Left lobe of liver (tissue), 2 donors: ENCODE measurements at places on chromosomes 1 and 21.

GRCh38 chr1:236685205-236685916 lies 938 bp upstream of the ACTN2 start:
- DNase-seq, result no peak

GRCh38 chr21:29104239-29104708 lies 26.2 kb upstream of the MAP3K7CL start:
- DNase-seq, result no peak

DNA sequence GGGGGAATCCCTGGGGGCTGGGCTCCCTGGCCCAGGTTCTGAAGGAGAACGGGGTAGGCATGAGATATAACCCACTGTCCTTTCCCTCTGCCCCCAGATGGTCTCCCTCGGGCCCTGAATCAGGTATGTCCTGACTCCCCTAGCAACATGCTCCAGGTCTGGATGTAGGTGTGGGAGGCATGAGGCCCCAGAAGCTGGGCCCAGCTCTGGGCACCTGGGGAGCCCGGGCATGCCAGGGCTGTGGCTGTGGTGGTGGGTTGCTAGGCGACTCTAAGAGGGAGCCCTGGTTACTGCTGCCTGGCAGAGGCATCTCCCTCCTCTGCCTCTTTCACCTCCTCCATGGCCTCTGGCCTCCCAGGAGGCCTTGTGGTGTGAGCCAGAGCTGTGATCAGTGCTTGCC lies 16.2 kb downstream of the FOXO6 start:
- DNase-seq, result no peak

GRCh38 chr1:15469361-15469760 lies 6.5 kb upstream of the CELA2B start:
- no peak for DNase-seq

DNA sequence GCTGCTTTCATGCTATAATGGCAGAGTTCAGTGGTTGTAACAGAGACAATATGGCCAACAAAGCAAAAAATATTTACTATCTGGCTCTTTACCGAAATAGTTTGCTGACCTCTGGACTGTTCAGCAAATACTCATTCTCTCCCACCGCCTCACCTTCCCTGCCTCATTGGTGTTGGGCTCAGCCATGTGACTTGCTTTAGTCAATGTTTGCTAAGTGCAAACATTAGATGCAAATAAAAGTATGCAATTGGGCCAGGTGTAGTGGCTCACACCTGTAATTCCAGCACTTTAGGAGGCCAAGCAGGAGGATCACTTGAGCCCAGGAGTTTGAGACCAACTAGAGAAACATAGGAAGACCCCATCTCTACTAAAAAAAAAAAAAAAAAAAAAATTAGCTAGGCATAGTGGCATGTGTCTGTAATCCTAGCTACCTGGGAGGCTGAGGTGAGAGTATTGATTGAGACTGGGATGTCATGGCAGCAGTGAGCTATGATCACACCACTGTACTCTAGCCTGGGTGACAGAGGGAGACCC lies 55.1 kb downstream of the RPL5 start:
- peak; percentile 84 for DNase-seq

- DNase-seq, result no peak
Observed at GRCh38 chr1:7588457-7588827, 182.7 kb upstream of the VAMP3 start.

GRCh38 chr1:84117868-84118267 lies 26.2 kb upstream of the PRKACB start:
- DNase-seq, result no peak

GRCh38 chr1:41621791-41622190 lies 137.3 kb upstream of the EDN2 start:
- DNase-seq, result no peak

GRCh38 chr1:63405021-63405420 lies 37.6 kb downstream of the ALG6 start:
- DNase-seq, result no peak

GRCh38 chr1:192709544-192709943 lies 73.6 kb downstream of the RGS13 start:
- DNase-seq, result no peak

GRCh38 chr1:41695118-41695745 lies 210.7 kb upstream of the EDN2 start:
- no peak for DNase-seq

- DNase-seq, result no peak
Observed at GRCh38 chr1:114082304-114082630, 71.4 kb downstream of the SYT6 start.

- no peak for DNase-seq
Observed at GRCh38 chr21:39681257-39681656, 63.7 kb upstream of the IGSF5 start.

DNA sequence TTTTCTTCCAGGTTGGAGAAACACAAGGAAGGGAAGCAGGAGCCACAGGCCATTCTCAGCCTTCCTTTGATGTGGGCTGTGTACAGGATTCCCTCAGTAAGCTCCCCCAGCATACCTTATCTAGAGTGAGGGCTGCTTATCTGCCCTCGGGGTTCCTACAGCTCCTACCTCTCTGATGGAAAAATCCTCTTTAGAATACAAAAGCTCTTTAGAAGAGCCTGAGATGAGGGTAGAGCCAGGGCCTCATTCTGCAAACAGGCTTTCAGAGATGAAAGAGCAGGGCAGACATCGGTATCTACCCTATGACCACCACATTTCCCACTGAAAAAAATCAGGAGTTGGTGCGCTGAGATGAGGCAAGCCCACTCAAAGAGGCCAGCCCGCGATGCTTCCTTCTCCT lies 85.1 kb downstream of the PLPP3 start:
- no peak for DNase-seq

DNA sequence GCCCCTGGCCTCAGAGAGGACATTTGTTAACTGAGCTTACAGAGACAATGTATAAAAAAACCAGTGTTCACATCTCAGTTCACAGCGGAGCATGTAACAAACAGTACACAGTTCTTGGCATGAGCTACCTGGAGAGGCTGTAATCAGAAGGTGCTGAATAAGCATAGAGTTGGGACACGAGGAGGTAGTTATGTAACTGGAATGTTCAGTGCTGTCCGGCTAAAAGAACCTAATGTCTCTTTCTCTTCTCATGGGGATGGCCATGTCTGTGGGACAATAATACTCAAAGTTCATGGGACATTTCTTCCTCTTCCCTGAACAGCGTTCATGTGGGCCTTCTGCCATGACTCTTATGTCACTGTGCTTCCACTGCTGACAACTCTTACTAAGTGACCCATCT lies 17.2 kb upstream of the STX12 start:
- peak; percentile 55 for DNase-seq

DNA sequence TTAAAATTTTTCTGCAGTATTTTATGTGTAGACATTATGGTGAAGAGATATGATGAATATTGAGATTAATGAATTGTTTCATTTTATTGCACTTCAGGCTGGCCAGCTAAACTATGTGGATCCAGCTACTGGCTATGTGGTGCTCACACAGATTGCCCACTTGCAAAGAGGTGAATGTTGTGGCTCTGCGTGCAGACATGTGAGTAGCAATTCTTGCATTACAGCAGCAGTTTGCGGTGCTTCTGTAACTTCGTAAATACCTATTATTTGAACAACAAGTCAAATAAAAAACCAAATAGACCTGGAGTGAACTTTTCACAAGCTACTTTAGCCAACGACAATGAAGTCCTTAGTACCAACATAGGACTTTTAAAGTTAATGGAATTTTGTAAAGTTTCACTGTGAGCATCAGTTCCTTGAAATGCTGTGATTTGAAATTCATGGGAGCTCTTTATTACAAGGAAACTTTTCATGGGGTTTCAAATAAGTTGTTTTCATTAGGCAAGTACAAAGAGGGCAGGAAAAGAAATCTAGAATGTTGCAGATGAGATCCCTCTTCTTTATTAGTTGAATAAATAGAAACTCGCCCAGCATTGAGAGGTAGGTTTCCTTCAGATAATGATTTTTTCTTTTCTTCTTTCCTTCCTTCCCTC lies 3.4 kb downstream of the C1orf53 start:
- no peak for DNase-seq

GRCh38 chr21:14687268-14687625 lies 141.1 kb upstream of the SAMSN1 start:
- DNase-seq, result no peak

DNA sequence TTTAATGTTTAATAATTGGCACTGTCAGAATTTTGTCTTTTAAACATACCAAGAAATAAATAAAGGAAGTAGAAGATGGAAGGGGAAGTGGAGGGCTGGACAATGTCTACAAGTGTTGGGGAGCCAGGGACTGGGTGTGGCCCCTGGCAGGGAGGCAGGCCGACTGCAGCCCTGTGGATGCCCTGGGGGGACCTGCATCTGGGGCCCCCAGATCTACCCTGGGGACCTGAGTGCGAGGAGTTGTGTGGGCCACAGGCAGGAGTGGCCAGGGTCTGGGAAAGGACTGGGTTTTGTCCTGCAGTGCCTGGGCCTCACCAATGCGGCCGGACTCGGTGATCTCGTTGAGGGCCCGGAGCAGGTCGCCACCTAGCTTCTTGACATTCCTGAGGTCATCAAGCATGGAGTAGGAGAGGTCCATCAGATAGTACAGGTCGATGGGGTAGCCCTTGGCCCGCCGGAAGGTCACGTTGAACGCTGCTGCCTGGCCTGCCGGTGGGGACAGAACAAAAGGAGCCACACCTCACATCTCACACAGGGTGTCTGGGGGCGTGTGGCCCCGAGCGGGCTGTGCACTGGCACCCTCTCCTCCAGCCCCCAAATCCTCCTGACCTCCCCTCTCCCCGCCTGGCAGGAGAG lies 17.5 kb downstream of the ITGB2 start:
- no peak for DNase-seq

- DNase-seq, result no peak
Observed at GRCh38 chr1:203210988-203211387, 18.5 kb downstream of the CHIT1 start.

- DNase-seq, result peak; percentile 97
Observed at GRCh38 chr1:225428068-225428880, 436 bp upstream of the LBR start.

DNA sequence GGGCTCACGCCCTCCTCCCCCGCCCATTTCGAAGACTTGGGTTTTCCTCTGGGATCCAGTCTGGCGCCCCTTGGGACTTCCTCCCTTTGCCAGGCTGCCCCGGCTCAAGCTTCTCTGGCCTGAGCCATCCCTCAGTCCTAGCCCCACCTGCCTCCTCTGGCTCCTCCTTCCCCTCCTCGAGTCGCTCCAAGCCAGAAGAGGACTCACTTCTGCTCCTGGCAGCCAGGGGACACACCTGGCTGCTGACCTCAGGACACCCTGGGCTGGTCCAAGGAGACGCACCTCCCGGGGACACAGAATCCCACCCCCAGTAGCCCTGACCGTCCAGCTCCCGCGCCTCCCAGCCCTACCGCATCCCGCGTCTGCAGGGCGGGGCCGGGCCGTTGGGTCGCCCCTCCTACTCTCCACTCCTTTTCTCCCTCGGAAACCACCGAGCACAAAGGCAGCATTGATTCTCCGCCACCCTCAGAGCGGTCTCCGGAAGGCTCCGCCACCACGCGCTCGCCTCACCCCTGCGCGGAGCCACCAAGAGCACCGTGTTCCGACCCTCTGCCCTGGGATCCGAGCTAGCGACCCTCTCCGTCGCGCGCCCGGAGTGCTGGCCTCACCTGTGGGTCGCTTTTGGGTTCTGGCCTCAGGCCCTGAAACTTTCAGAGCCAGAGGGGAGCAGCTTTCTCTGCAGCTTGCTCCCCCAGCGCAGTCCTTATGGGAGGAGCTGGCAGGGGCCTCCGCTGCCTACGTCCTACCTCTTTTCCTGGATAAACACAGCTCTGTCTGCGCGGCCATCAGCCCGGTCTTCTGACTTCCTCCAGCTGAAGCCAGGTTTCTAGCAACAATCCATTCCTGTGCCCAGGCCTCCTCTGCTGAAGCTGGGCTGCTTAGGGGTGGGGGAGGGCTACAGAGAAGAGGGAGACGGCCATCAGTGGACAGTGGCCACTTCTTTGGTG lies at the start of gene C2CD4D:
C2CD4D (minus strand) TSS at position 364 of the 947 bp plus-strand sequence. CDS start 831 bp downstream, outside the sequence.
- peak; percentile 46 for DNase-seq

- no peak for DNase-seq
Observed at GRCh38 chr1:218916720-218917119, 257.0 kb upstream of the LYPLAL1 start.

DNA sequence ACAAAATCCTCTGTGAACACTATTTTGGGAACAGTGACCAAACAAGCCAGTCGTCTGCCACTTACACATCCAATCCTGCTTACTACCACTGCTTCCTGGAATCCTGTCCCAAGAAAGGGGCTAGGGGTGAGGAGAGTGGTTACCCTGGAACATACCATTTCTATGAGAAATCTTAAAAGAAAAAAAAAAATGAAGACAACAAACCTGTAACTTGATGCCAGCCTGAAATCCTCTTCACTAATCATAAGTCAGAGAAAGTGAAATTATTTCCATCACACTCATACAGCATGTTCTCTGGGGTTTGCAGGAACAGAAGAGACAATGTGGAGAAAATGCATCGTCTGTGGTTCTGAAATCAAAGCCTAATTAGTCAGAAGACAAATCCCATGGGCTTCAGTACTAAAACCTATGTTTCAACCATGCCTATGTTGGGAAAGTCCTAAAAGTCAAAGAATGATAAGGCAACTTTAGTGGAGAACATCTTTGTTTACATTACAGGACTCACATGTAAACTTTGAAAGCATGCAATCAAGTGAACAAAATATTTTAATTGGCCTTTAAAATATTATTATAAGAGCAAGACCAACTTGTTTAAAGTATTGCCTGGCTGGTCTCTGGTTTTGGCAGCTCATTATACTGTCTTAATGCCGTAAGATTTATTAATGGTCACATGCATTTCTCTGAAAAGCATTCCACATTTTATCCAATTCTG lies 220.7 kb downstream of the LTN1 start:
- no peak for DNase-seq

DNA sequence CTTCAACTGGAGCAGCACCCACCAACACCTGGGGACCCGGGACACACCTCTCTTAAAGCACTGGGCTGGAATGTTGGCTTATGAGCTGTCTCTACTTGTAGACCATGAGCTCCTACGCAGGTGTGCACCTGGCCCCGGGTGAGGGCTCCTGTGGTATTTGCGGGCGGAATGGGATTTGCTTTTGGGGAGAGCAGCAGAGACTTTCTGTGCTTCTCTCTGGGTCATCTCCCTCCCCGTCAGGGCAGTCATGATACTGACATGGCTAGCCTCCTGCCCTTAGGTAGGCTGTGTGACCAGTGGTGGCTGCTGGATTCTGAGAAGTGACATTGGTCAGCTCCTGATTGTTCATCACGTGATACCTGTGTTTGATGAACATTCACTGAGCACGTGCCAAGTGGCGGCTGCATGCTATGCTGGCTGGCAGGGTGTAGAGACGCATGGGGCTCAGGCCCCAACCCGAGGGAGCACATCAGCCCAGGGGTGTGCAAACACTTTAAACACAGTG lies 9.0 kb upstream of the ZBTB21 start:
- no peak for DNase-seq

GRCh38 chr1:42317308-42317707 lies 17.7 kb downstream of the FOXJ3 start:
- DNase-seq, result no peak

GRCh38 chr21:31946231-31946630 lies 73.4 kb downstream of the HUNK start:
- no peak for DNase-seq

GRCh38 chr1:106889059-106889458 lies 167.4 kb upstream of the PRMT6 start:
- DNase-seq, result no peak

GRCh38 chr1:19385869-19386591 lies 73.9 kb downstream of the SLC66A1 start:
- peak; percentile 59 for DNase-seq

GRCh38 chr1:90713741-90714509 lies 3.2 kb downstream of the BARHL2 start:
- no peak for DNase-seq

GRCh38 chr1:8540971-8541370 lies 223.1 kb downstream of the SLC45A1 start:
- DNase-seq, result no peak

- peak; percentile 10 for DNase-seq
Observed at GRCh38 chr1:207999972-208000371, 89.0 kb upstream of the CD34 start.

- no peak for DNase-seq
Observed at GRCh38 chr1:188949701-188950100, 1528.0 kb downstream of the BRINP3 start.
